Astrocyte of the spinal cord (primary cell): ENCODE measurements at places on chromosomes 11 and 22.
A peak's percentile ranks its signal among the peaks of the same experiment; 100 is the strongest.

DNA sequence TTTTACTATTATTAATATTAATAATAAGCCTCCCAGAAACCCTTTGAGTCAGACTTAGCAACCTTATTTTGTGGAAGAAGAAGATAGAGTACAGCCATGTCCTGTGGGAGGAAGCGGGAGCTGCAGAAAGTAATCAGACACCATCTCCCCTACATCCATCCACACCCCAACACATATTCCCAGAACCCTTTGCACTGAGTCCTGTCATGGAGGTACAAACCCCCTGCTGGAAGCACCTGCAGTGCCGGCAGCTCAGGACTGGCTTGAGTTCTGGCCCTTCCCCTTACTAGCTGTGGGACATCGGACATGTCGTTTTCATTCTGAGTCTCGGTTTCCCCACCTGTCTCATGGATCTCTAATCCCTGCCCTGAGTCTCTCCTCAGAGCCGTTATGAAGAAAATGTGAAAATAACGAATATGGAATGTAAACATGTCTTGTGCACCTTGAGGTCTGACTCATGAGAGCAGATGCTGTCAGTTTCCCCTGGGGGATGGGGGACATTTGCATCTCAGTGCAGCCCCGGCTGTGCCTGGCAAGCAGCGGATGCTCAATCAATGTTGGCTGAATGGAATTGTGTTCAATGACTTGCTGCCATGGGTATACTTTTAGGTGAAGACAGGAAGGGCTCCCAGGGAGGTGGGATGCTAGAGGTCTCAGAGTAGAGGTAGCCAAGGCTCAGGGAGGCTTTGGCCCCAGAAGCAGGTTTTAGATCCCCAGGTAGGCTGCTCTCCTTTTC lies 45.4 kb downstream of the TP53I11 start:
- DNase-seq: no peak

- no peak for DNase-seq
Observed at GRCh38 chr11:13134066-13134465, 125.0 kb downstream of the RASSF10 start.

GRCh38 chr11:91776655-91777054 lies 448.0 kb upstream of the FAT3 start:
- no peak for DNase-seq

DNA sequence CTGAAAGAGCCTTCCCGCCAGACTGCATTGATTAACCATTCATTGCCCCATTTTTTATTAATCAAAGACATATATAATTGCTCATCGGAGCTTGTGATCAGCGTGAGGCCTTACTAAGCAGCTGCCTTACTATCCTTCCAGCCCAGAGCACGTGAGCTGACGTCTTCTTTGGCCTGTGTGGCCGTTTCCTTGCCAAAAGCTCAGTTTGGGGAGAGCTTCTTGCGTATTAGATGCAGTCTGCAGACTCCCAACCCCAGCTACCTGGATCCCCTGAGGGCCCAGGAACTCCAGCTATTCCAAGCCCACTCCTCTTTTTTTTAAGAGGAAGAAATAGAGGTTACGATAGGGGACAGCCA lies 784 bp upstream of the SLC43A3 start:
- DNase-seq: no peak

- DNase-seq: no peak
Observed at GRCh38 chr22:36362932-36363331, 24.8 kb downstream of the MYH9 start.

- DNase-seq: no peak
Observed at GRCh38 chr22:20937031-20937793, 20.0 kb downstream of the CRKL start.

DNA sequence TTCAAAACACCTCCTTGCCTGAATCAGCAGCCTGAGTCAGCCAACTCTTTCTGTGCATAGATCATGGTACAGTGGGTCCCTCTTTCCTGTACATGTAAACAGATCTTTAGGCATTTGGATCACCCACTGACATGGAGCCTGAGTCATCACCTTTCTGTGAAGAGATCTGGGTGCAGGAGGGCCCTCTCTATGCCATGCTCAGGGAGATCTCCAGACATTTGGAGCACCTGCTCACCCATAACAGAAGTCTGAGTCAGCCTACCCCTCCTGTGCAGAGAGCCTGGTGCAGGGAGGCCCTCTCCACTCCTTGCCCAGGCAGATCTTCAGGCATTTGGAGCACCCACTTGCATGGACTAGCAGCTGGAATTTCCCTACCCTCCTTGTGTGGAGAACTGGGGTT lies 56.2 kb upstream of the GLYAT start:
- no peak for DNase-seq

DNA sequence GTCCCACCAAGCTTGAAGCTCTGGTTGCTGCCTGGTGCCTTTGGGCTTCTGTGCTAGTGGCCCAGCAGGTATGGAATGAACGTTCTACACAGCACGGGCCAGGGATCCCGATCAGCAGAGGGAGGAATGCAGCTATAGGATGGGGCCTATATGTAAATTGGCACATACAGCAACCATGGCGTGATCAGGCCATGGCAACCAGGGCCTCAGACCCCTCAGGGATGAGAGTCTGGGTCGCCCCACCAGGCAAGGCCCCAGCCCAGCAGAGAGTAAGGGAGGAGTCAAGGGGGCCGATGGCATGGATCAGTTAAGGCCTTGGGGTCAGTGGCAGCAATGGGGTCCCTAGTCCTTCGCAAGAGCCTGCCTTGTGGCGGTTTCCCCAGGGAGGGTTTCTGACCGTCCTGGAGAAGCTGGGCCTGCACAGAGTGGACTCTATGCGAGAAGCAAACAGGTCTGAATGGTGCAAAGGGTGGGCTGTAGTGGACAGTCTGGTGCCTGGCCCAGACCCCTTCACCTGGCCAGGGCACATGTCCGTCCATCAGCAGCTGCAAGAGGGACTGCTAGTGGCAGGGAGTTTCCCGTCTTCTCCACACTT lies 98.6 kb downstream of the RPS6KA4 start:
- no peak for DNase-seq

DNA sequence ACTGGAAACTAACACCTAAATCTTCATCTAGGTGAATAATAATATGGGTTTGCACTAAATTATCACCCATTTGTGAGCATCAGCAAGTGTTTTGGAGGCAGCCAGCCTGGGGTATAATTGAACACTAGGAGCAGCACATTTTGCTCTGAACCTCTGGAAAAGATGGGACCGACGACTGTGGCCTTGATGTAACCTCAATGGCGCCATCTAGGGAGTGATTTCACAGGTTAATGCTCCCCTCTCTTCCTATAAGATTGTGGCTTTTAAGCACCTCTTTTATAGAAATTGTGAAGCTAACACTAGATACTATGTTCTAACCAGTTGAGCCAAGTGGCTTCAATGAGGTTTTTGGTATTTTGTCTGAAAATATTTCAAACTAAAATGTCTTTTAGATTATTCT lies 203.7 kb downstream of the NELL1 start:
- DNase-seq: no peak

DNA sequence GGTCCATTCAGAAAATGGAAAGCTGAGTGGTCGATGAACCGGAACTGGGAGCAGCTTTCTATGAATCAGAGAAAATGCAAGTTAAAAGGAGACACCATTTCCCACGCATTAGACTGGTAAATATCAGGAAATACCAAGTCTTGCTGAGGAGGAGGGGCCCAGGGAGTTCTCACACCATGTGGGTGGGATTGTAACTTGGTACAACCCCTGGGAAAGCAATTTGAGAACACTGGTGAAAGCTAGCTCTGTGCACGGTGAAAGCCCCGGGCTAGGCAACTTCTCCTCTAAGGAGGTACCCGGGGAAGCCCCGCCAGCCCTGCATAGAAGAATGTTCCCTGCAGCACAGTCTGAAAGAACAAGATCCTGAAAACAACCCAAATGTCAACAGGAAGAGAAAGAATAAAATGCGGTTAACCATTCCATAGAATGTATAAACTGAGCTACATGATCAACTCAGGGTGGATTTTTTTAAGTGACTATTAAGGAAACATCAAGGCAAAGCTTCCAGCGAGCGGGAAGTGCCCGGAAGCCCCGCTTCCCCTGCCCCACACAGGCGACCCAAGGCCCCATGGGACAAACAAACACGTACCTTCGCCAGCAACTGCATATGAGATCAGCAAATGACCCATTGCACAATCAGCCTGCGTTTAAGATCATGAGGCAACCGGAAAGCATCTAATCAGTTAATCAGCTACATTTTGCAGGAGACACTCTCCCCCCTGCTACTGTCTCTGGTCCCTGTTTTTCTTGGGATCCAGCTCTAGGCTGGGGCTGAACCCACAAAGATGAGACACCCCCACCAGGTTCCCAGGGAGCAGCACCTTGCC lies 11.3 kb downstream of the SHANK2 start:
- peak; percentile 78 for DNase-seq

DNA sequence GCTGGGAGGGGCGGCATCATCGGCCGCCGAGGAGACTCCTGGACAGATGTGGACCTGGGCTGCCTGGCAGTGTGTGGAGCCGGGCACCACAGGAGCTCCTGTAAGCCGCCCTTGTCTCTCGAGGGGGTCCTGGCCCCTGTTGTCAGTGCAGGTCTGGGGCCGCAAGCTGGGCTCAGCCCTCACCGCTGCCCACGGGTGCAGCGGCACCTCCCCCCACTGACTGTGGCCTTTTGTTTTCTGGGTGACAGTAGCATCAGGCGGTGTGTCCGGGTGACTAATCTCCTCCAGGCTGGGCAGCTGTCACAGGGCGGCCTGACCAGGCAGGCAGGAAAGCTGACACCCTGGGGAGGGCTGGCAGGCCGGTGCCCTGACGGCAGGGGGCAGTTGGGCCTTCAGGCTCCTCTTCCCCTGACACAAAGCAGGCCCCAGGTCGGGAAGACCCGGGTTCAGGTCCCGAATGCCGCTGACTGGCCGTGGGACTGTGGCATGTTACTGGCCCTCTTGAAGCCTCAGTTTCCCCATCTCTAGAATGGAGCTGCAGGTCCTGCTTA lies 16.3 kb downstream of the DGKZ start:
- peak; percentile 53 for DNase-seq

- no peak for DNase-seq
Observed at GRCh38 chr11:44949160-44950030, 1.3 kb downstream of the TP53I11 start.

DNA sequence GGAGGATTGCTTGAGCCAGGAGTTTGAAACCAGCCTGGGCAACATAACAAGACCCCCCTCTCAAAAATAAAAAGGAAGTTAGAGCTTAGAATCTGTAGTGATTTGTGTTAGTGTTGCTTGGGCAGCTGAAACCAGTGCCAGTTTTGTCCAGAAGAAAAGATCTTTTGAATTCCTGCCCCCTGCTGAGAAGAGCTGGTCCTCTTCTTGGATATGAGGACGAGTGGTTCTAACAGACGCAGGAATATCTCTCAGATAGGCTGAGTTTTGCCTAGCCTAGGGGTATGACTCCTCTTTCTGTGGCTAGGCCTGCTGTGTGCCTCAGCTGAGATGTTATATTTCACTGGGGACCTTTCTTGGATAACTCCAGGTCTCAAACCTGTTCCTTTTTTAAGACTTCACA lies 102.8 kb downstream of the STIM1 start:
- no peak for DNase-seq

DNA sequence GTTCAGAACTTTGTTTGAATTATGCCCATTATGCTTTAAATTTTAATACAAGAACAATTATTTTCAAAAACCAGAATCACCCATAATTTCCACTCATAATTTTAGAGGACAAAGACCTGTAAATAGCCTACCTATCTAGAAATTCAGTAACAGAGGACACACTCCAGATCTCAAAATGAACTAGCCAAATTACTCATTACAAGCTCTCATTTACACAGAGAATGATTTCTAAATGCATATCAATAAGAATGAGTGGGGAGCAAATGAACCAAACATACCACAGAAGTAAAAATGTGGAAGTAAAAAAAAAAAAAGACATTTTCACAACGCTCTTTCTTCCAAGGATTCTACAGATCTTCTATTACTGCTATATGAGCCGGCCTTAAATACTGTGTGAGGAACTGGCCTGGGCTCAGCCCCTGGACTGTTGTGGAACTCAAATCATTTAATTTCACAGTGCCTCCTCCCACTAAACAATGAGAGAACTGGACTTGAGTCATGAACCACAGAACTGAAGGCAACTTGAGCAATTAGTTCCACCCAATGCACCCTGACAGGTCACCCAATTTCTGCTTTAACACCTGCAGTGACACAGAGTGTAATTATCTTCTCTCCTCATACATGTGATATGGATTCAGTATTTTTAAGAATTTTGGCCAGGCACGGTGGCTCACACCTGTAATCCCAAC lies 8.0 kb downstream of the MRTFA start:
- peak; percentile 82 for DNase-seq

GRCh38 chr22:43698403-43698802 lies 113.7 kb downstream of the EFCAB6 start:
- DNase-seq: no peak

- DNase-seq: no peak
Observed at GRCh38 chr11:81687057-81687456, 1046.6 kb downstream of the FAM181B start.

DNA sequence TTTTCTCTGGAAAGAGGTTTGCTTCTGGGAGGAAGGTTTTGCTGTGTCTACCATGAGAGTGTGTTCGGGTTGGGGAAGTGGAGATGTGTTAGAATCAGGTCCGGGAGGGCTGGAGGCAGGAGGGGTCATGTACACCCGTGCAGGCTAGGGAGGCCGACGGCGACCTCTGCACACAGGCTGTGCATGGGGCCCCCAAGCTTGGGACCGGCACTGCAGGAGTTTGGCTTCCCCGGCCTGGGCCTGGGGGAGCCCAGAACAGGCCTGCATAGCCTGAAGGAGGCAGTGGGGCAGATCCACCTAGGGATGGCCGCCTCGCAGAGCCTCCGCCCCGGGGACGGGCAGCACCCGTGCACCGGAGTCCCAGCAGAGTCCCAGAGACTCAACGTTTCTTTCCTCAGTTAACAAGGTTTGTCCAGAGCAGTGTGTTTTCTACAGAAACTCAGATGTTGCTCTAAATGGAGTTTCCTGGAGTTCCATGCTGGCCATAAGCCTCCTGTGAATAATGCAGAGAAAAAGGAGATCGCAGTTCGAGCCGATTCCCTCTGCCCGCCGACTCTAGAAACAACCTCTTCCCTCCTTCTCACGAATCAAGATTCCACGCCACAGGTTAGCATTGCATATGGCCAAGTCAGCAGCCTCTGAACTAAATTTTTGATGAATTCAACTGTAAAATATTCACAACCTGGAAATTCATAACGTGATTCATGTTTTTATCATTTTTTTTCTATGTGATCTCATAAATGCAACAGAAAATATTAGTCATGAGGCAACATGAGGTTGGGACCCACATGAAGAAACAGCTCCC lies 427.3 kb downstream of the BRD1 start:
- no peak for DNase-seq
